ENCODE measurements at places on chromosomes 4 and X.

GRCh38 chr4:168511780-168512489 lies 15.1 kb downstream of the PALLD start:
- DNase-seq, result no peak

GRCh38 chrX:9148615-9149399 lies 114.9 kb upstream of the FAM9B start:
- peak; percentile 84 for DNase-seq

DNA sequence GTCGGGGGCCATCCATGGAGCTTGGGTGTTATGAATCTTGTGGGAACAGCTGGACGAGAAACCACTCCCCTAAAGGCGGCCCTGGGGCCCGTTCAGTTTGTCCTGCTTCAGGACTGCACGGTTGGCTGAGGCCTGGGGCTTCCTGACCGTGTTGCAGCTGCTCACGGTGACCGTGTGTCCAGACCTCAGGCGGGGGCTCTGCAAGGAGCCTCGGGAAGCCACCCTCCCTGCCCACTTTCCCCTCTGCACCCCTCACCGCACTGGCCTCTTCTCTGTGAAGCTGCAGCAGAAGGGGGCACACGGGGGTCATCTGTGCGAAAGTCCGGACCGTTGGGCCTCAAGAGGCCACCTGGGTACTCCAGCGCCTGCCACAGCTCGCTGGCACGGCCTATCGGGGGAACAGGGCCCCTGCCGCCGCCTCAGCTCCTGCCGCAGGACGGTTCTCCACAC lies 29.4 kb downstream of the UVSSA start:
- DNase-seq, result no peak

GRCh38 chrX:112947981-112948615 lies 107.5 kb upstream of the AMOT start:
- no peak for DNase-seq

DNA sequence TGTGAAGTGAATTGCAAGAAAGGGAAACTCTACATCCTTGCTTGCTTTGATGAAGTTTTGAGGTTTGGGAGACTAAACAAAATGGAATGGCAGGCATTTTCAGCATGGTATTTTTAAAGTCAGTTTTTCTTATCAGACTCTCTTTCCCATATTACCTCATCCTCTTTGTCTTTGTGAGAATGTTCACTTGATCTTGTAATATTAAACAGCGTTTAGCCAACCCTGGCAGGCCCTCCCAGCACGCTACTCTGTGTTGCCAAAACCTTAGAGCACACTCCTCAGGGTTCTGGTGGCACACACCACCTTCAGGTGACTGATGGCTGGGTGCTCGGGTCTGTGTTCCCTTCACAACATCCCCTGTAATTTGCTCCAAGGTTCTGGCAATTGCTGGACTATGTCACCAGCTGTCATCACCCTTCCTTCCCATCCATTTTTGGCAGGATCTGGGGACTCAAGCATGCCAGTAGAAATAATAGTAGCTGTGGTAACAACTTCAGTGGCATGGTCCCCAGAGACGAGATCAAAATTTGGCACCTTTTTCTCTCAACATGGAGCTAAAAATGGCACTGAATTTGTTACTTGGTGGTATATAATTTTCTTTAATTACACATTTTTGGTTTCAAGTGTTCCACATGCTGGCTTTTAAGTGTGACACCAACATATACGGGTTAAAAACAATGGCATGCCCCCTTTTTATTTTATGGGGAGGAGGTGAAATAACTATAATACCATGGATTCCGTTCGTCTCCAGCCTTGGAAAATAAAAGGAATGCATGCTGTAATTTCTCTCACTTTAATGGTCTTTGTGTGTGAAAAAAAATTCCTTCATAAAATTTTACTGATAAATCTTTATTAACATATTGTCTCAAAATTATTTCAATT lies 273.1 kb downstream of the DCTD start:
- DNase-seq, result peak; percentile 90

DNA sequence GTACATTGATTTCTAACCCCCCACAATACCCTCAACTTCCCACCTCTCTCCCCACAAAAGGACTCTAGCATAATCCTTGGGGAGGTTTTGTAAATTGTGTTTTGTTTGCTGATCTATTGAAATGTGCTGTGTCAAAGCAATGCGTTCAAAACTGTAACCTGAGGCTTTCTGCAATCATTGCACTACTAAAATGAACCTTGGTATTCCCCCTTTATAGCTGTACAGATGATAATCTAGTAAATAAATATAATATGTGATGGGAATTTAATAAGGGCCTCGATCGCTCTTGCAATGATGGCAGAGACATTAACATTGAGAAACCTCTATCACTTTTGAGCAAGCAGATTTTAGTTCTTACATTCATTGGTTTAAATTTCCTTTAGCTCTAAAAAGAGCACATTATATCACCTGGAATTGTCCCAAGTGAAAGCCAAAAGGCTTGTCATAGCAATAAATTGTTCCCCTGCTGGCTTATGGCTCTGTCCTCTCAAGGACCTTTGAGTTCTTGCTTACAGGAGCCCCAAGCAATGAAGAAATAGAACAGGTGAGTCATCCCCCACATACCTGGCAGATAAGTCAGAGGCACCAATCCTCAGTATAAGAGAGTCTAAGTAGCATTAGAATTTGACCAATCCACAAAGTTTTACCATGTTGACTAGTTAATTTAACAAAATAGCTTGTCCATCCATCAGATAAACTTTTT lies 18.4 kb upstream of the ACE2 start:
- peak; percentile 0 for DNase-seq

All from fibroblast of skin of abdomen (primary cell).